RCC 7860 (cell line): ENCODE measurements at places on chromosomes 16 and 17.

DNA sequence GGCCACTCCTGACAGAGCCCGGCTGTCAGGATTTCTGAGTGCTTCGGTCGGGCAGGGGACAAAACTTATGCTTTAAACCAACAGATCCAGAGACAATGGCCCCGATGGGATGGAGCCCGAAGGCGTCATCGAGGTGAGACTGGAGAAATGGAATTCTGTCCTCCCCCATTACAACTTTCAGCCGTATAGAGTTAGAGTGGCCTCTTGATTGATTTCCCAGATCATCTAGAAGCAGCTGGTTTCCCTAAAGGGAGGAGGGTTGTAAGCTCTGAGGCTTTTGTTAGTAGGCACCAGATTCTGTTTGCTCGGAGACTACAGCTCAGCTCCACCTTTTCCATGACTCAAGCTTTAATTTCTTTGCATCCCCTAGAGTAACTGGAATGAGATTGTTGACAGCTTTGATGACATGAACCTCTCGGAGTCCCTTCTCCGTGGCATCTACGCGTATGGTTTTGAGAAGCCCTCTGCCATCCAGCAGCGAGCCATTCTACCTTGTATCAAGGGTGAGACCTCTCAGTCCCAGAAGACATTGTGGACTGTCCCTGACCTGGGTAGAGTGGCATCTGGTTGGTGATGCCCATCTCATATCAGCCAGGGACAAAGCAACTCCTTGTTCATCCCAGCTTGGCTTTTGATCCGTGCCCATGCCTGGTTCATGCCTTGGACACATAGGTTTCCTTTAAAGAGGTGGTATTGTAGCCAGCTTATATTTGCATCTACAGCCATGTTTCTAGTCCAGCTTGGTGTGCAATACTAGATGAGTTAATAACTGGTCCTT lies 5.1 kb upstream of the CD68 start:
- DNase-seq = no peak

GRCh38 chr17:45782889-45783592 lies 1.1 kb upstream of the CRHR1 start:
- DNase-seq = no peak

GRCh38 chr17:82314727-82315605 lies 2.4 kb downstream of the CD7 start:
- DNase-seq = no peak

DNA sequence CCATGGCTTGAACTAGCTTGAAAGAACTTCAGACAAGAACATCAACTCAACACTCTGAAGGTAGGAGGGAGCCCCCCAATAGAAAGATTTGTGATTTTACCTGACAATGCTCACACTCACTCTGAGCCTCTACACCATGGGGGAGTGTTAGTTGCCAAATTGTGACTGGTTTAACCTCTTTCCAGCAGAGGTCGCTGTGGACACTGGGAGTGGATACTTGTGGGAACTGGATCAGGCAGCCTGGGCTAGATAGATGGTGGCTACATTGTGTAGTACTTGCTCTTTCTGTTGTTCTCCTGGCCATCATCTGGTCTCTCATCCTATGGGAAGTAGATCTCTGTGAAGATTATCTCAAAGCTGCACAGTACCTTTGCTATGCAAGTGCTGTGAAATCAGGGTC lies 2.9 kb downstream of the SMPD3 start:
- DNase-seq = no peak

GRCh38 chr16:86471896-86472295 lies 38.4 kb upstream of the FOXF1 start:
- DNase-seq = no peak

GRCh38 chr16:27195076-27195741 lies 8.1 kb upstream of the KDM8 start:
- DNase-seq = no peak

GRCh38 chr16:63287401-63287800 lies 1251.2 kb upstream of the CDH8 start:
- DNase-seq = no peak

DNA sequence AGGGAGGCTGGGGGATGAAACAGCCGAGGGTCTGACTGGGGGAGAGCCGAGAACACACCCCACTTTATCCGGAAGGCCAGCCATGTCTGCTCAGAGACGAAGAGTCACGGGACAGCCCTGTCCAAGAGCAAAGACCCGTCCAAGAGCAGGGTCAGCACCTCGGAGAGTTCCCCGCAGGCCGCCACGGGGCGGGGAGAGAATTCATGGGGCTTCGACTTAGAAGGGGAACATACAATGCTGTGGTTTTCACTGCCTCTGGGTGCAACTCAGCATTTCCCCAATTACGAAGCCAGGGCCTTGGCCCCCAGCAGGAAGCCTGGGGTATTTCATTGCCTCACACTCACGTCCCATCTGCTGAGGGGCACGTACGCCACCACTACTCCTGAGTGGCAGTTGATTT lies 59.3 kb downstream of the JPH3 start:
- DNase-seq = no peak

GRCh38 chr16:17491140-17491662 lies 20.4 kb upstream of the XYLT1 start:
- DNase-seq = no peak

DNA sequence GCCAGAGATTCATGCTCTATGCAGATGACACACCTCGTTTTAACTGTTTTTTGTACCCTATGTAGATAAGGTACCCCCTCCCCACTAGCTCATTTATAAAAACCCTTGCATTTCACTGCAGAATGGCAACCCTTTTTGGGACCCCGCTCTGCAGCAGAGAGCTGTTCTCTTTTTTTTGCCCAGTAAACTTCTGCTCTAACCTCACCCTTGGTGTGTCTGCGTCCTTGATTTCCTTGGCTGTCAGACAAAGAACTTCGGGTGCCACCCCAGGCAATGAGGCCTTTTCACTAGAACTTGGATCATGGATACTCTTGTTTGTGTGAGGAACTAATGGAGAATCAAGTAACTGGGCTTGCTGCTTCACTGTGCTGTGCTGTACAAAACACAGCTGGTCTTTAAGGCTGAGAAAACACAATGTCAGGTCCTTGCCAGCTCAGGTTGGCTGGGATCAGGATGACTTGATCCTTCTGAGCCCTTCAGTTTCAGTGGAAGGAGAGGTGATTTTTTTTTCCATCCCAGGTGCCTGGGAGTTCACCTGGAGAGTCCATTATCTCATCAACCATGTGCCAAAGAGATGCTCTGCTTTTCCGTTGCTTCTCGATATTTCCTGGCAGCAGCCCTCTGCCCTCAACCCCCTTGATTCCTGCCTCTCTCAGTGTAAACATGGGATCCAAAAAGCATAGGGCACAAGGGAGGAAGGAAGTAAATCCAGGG lies 133.2 kb upstream of the FAM20A start:
- no peak for DNase-seq

DNA sequence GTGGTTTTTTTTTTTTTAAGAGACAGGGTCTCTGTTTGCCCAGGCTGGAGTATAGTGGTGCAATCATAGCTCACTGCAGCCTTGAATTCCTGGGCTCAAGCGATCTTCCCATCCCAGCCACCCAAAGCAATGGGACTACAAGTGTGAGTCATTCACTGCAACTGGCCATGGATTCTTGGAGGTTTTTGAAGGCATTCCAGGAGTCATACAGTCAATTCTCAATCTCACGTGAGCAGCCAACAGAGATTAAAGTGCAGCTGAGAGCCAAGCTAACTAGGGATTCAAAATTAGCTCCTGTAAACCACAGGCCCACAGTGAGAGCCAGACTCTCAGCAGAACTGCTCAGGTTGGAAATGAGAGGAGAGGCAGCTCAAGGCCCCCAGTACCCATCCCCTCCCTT lies 30.2 kb downstream of the XPO6 start:
- DNase-seq = peak; percentile 88

DNA sequence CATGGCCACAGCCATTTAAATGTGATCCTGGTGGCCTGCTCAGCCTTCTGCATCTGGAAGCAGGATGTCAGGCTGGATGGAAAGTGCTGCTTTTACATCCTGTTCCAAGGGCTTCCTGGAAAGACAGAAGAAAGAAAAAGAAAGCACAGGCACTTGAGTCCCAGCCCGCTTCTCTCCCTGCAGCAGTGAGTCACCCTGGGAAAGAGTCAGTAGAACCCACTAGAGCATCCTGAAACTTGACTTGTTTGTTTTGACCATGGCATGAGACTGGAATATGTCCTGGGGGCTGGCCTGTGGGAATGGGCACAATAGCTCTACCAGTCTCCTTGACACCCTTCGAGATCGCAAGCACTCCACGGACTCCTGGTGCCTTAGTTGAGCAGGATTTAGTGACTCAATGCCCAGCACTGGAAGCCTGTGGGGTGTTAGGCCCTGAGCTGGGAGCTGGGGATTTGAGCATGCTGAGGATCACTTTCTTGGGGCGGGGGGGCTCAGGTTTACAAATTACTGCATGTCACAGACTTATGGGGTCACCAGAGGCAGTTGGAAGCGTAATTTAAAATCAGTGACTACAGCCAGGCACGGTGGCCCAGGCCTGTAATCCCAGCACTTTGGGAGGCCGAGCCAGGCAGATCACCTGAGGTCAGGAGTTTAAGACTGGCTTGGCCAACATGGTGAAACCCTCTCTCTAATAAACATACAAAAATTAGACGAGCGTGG lies 22.1 kb upstream of the GNA13 start:
- DNase-seq = peak; percentile 64

- DNase-seq = no peak
Observed at GRCh38 chr17:15943971-15944758, 765 bp upstream of the ADORA2B start.

DNA sequence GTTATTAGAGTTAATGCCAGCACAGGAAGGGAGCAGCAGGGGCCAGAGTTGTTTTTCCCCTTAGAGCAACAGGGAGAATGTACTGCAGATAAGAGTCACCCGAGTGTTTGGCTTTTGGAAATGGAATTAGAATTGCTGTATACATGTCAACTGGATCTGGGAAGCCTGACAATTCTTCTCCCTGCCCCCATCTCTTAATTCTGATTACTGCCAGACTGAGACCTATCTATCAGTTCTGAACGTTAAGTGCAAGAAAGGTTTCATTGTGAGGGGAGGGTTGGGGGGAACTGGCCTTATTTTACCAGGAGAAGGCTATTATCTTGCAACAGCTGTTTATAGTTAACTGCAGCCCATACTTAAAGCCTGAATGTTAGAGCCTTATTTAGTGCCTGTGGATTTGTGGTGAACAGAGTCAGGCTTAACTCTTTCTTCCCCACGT lies 424.5 kb upstream of the CDH11 start:
- DNase-seq = no peak

- no peak for DNase-seq
Observed at GRCh38 chr16:8572919-8573724, 17.2 kb downstream of the TMEM114 start.
